Tongue (tissue), 3 donors: ENCODE measurements at places on chromosomes 16 and 17. TPM values are rescaled to one million over a fixed set of nuclear protein-coding genes. Genes with fewer than 3 reads are reported as not detected.

GRCh38 chr17:80367503-80367902, 47.5 kb upstream of the ENDOV start:
- no peak for DNase-seq

- no peak for DNase-seq
These were observed 3.6 kb downstream of the LITAF start for GRCh38 chr16:11583166-11583565.

GRCh38 chr16:11604783-11605563, 18.3 kb upstream of the LITAF start:
- DNase-seq, result peak; percentile 80

DNA sequence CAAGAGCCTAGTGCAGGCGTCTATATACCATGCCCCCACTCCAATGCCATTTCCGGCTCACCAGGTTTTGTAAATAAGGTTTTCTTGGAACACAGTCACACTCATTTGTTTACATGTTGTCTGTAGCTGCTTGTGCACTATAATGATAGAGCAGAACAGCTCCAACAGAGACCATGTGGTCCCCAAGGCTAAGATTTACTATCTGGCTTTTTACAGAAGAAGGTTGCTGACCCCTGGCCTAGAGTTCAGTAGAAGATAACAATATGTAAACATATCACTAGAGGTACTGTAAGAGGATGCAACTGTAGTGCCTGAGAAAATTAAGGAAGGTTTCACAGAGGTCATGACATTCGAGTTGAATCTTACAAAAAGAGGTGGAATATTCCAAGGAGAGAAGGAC, 66.3 kb downstream of the CACNG1 start:
- no peak for DNase-seq

GRCh38 chr16:89918453-89919347, at the start of gene MC1R:
TSS of gene MC1R (plus strand) at chr16:89918862. CDS start at chr16:89919259, 397 bp downstream.
- DNase-seq, result peak; percentile 50

The GAS7 gene
- total RNA-seq, result 144 TPM
